ENCODE measurements at places on chromosomes 2 and 18.

DNA sequence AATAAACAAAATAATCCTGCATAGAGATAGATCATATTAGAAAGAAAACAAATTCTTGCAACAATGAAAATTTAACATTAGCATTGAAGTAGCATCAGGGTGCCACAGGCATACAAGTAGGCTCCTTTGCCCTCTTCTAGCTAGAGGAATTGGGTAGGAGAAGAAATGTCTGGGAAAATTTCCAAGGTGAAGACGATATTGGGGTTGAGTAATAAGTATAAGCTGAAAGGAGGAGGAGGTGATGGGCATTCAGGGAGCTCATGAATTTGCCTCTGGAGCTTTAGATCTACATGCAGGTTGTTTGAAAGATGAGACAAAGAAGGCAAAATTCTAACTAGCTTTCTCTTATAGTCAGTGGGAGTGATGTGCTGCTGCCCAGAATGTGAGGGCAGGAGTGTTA lies 504.9 kb downstream of the CCDC85A start:
- DNase-seq: no peak

DNA sequence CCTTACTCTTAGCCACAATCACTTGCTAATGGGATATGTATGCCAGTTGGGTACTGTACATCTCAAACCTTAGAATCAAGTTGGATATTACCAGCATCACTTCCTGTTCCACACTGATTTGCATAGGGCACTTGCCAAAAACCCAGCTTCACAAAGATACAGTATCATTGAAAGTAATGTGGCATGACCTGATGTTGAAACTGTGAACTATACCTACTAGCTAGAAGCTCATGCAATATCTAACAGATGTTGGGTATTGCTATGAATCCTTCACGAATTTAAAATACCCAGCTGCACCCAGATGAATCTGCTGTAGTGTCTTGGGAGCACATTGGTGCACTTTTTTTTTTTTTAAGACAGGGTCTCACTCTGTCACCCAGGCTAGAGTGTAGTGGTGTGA lies 6.5 kb upstream of the STAMBP start:
- no peak for DNase-seq

DNA sequence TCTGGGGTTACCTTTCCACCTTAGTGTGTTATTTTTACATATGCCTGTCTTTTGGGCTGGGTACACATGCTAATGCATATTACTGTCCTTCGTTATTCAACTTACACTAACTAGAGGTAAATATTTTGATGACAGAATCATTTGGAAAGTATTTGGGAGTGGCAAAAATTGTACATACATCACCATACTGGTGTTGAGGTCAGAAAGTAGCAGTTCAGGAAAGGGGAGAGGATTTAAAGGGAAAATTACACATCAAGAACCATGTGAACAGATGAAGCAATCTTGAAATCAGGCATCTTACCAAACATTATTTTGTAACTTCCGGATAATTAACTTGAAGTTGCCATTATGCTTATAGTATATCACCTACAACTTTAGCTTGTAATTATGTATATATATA lies 379.7 kb downstream of the RND3 start:
- DNase-seq: no peak

GRCh38 chr2:120936476-120937334 lies 201.0 kb downstream of the GLI2 start:
- no peak for DNase-seq

DNA sequence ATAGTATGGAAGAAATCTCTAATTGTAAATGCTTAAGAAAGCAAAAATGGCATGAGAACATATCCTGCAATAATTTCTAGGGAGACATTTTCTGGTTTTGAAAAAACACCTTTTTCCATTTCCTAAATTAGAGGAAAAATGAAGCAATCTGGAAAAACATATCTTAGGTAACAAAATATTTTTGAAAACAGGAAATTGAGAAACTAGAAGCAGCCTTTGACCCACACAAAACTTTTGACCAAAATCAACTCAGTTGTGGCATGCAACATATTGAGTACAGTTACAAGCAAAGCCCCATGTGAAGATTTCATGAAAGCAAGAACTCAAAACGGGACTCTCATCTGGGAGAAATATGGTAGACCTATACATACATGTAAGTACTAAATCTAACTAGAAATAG lies 28.6 kb upstream of the CHAC2 start:
- DNase-seq: no peak

DNA sequence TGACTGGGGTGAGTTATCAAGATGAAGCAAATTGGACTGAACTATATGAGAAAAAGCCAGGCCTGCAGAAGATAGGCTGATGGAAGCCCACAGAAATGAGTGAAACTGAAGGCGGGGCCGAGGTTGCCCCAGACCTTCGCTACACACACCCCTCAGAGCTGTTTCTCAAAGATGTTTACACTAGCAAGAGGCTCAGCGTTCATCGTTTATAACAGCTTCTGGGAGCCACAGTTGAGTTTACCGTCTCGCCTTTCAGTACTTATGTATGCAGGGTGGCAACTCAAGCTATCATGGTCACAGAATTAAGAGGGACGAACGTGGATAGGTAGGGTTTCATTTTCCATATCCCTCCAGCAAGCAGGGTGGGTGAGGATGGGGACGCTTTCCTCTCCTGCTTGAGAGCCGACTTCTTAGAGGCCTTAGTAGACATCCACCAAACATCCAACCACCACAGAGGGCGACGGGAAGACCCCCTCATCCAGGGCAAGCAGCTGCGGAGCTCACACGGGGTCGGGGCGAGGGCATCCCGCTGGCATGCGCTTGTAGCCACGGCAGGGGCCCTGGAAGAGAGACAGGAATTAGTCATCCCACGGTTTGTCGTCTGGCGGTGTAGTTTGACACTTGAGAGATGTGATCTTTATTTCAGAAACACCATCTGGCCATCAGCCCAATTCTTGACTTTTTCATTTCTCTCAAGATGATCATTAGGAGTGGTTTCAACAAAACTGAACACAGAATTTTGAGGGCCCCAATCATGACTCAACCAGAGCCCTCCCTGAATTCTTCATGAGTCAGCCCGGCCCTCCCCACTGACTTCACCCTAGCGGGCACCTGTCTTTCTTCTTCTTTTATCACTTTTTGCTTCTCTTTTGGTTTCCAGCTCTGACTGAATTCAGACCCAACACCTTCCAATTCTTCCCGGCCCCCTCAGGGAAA lies 109.1 kb upstream of the CTDP1 start:
- DNase-seq: no peak

DNA sequence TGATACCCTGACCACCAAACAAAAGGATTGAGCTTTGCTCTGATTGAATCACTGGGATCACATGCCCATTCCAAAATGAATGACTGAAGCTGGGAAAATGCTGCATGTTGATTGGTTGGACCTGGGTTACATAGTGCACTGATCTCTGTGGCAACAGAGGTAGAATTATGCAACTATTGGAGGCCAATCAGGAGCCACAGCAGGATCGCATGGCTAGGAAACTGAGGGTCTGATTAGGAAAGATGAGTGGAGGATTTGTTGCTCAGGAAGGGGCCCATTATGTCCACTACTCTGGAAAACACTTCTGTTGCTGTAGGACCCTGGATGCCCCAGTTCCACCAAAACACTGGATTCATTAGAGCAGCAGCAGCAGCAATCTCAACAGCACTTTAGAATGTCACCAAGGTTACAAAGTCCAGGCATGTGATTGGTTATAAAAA lies 25.9 kb upstream of the SGPP2 start:
- no peak for DNase-seq

- no peak for DNase-seq
Observed at GRCh38 chr2:229330952-229331351, 59.9 kb upstream of the PID1 start.

DNA sequence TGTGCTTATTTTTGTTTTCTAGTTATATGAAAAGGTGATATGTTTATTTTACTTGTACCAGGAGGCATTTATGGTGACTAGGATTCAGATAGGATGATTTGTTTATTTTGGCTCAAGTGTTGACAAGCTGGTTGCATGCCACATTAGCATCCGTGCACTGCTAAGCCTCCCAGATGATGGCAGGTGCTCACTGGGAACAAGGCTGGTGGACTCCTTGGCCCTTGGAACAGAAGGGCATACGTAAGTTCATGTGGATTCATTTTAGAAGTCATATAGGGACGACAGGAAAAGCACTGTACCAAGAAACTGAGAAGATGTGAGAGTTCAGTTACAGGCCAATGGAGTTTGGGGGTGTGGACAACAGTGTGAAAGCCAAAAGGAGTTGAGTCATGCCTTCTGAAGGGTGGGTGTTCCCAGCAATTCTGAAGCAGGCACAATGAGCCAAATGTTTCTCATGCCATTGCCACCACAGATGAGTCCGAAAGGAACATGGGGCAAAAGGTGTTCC lies 166.2 kb downstream of the PHLPP1 start:
- DNase-seq: no peak

DNA sequence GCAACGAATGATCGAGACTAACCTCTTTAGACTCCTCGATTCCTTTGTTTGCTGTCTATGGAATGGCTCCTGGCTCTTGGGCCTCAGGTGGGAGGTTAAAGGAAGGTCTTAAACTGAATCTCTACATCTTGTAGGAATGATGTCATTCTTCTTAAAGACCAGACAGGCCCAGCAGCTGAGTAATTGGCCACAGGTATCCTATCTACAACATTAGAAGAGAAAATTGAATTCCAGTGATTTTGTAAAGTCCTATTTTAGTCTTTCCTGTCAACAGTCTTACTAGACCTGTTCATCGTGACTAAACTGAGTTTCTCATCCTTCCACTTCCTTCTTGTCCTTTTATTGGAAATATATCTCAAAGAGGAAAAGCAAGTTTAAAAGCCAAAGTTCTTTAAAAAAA lies 274.8 kb downstream of the ALPK2 start:
- DNase-seq: no peak

DNA sequence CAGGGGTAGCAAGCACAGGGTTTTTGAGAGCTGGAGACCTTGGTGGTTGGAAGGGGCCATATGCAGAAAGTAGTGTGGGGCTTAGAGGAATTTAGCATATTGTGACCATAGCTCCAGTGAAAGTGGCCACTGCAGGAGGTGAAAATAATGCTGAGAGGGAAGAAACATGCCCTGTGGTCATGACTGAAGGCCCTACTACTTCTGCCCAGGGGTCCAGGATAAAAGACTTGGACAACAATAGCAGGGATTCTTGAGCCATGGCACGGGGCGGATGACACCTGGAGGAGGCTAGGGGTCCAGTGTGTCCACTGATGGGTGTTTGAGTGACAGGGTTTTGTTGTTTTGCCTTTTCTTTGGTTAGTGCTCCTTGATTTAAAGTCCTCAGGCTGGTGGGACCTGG lies 694.6 kb downstream of the CPS1 start:
- no peak for DNase-seq

- DNase-seq: no peak
Observed at GRCh38 chr2:219415580-219416234, 2.5 kb upstream of the DES start.

GRCh38 chr2:164717000-164717803 lies 95.9 kb upstream of the GRB14 start:
- DNase-seq: no peak

- DNase-seq: peak; percentile 30
Observed at GRCh38 chr2:130850788-130851623, 14.3 kb downstream of the ARHGEF4 start.

DNA sequence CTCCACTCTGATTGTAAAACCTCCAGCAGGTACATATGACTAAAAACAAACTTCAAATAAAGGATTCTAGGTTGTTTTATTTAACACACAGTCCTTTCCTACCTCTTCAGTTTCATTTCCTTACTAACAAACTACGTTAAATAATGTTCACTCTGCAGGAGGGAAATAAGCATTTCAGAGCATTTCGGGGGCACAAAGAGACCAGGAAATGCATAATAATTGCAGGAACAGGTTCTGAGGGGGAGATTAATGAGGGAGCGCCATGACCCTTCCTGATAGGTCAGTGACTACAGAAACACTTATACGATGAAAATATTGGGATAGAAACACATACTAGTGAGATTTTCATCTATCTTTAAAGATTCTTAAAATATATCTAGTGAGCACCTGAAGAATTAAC lies 416.6 kb downstream of the NRXN1 start:
- DNase-seq: no peak

DNA sequence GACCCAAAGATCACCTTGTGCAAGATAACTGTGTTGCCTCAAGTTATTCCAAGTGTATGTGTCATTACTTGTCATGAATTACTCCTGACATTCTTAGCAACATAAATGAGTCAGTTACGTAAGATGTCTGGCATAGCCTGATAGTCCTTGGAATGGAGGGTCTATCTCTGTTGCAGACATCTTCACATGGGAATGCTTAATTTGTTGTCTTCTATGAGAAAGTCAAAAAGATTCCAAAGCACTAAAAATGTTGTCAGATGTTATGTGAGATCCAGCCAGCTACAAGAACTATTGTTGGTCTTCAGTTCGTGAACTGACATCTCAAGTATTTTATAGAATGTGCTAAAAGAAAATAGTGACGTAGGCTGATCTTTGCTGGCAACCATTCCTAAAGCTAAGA lies 178.2 kb upstream of the RASGRP3 start:
- DNase-seq: no peak

- no peak for DNase-seq
Observed at GRCh38 chr18:74497324-74497676, 1.1 kb downstream of the CNDP2 start.

DNA sequence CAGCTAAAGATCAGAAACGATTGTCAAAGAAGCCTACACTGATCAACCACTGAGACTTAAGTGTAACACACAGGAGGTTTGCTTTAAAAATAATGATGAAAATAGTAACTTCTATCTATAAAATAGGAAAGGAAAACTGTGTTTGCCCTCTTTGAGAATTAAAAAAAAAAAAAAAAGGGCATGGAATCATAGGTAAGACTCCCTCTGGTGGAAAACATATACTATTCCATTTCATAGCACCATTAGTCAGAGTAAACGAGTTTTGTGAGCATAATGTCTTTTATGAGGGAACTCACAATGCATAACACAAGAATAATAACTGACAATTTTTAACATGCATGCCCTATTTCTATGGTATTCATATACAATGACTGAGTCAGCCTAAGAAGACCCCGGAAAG lies 36.3 kb downstream of the SLC35F5 start:
- DNase-seq: no peak

DNA sequence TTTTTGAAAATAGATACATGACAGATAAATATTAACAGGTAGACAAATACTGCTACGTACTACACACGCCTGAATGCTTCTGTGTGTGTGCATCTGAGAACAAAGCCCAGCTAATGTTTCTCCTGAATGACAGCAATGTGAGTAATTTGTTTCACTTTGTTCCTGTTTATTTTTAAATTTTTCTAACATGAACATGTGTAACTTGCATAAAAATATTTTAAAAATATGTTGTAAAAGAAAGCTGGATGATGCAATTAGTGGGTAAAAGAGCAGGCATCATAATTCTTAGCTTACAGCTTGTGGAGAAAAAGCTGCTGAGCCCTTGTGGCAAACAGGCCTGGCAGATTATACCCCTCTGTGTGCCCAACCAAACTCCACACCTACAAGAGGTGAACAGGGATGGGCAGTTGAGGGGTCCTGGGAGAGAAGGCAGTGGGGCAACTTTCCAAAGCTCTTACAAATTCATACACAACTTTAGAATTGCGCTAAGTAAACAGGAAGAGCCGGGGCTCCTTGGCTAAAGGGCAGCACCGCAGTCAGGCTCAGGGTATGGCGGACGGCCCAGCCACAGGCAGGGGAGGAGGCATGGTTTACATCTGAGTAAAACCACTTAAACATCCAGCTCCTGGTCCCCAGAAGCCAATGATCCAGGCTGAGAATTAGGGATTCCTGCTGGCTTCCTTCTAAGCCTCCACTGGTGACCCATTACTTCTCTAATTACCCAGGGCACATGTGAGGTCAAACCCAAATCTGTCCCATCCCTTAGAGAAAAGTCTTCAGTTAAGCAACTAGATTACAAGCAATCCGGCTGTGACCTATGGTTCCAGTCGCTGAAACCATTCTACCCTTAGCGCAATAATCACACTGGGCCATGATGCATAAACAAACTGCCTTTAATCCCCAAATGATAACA lies 14.0 kb downstream of the PXDN start:
- DNase-seq: no peak

GRCh38 chr2:187545238-187545751 lies 8.9 kb downstream of the TFPI start:
- DNase-seq: no peak

Measured in CD8-positive, alpha-beta memory T cell (primary cell).